CD4-positive, alpha-beta memory T cell (primary cell): ENCODE measurements at places on chromosomes 5 and 9. TPM values are rescaled to one million over a fixed set of nuclear protein-coding genes. Genes with fewer than 3 reads are reported as not detected.

The RIMOC1 gene
- 33.7 TPM for total RNA-seq

- H3K27me3 ChIP-seq = no peaks in the 10 kb centered on the region
- no peaks in the 10 kb centered on the region for H3K36me3 ChIP-seq
- H3K4me3 ChIP-seq = no peak overlapping the region
- H3K27ac ChIP-seq = no peak overlapping the region
- no peak for DNase-seq
- no peaks in the 10 kb centered on the region for H3K4me1 ChIP-seq
These were observed 94.8 kb downstream of the NUDT12 start for GRCh38 chr5:103467831-103468230.

The SYNPO gene
- 0.06 TPM for total RNA-seq

DNA sequence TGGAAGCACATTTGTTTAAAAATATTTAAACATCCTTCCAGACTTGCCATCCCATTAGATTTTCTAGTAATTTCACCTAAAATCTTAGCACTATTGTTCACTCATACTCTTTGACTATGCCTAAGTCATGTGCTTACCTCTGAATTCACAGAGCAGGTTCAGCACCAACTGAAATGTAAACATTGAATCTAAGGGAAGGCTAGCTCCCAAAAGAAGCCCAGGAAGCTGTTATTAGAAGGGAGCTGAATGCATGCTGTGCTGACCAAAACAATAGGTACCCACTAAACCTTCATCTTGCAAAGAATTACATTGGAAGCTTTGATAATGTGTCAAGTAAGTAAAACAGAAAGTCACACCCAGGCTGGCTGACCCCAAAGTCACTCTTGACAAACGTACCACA is 571.3 kb downstream of the GABRG2 start:
- H3K27ac ChIP-seq = no peak overlapping the region
- H3K36me3 ChIP-seq = no peaks in the 10 kb centered on the region
- H3K27me3 ChIP-seq = no peaks in the 10 kb centered on the region
- DNase-seq = no peak
- H3K4me3 ChIP-seq = no peak overlapping the region
- no peaks in the 10 kb centered on the region for H3K4me1 ChIP-seq

The RNF183 gene
- total RNA-seq = not detected

DNA sequence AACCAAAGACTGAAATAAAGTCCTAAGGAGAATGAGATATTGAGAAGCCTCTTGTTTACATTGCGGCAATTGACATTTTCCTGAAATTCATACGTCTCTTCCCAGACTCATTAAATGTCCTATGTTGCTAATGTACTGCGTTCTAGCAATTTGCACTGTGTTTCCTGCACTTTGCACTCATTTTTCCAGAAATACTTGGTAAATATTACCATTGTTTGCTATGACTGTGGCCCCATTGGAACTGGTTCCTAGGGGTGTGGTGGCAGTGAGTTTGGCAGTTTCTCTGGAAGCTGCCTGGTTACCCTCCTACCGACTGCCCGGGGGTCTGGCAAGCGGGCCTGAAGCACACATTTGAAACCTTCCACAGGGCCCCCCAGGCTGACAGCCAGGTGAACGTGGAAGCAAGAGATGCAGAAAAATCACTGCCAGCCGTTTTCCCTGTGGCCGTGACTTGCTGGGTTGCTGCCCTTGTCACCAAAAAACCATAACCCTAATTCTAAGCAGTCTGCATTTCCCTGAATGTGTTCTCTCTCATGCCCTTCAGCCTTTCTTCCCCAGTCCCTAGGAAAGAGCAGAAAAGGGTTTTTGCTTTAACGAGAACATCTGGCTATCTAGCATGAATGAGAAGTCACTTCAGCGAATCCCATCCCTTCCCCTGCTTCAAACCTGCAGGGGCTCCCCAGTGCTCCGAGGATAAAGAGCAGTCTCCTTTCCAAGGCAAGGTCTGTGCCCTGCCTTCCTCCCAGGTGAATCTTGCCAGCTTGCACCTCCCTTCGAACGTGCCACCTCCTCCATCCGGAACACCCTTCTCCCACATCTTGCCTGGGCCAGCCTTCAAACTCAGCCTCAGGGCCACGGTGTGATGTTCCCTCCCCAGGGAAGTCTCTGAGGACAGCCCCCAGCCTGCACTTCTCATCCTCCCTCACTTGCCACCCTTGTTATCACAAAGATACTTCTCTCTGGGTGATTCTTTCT is 84.2 kb downstream of the AK8 start:
- no peak overlapping the region for H3K4me3 ChIP-seq
- H3K36me3 ChIP-seq = no peaks in the 10 kb centered on the region
- no peak overlapping the region for H3K27ac ChIP-seq
- DNase-seq = no peak
- no peaks in the 10 kb centered on the region for H3K4me1 ChIP-seq
- peaks cover 5% of the 10 kb centered on the region for H3K27me3 ChIP-seq

The PRLR gene
- not detected for total RNA-seq

DNA sequence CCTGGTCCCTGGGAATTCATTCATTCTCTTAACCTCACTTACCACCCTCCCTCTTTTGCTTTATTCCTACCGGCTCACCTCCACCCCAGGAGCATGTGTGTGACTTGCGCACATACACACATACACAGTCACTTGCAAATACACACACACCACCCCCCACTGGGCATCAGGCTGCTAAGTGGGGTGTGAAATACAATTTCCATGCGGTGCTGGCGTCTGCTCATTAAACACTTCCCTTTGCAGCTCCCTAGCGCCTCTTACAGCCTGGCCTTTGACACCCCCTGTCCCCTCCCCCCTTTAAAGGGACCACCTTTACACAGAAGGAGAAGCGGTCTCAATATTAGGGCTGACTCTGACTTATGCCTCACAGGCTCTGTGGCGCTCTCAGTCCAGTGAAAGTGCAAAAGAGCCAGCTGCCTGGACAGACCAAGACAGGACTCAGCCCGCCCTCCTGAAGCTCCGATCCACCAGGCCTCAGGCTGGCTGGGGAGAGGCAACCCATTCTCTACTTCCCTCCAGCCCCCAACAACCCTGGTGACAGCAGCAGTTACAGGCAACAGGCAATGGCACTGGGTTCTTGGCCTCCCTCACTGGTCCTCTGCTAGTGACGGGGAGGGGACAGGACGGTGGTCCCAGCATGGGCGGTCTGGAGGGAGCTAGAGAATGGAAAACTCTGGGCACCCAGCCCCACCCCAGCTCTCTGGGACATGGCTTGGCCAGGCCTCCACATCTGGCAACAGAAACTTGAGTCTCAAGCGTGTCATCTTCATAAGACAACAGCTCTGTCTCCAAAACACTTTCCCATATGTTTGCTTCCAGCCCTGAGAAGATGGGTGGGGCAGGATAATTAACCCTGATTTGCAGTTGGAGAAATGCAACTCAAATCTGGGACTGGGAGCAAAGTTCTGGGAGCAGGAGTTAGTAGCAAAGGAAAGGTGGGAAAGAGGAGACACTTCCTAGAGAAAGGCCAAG is 12.0 kb downstream of the ENHO start:
- no peak for DNase-seq
- H3K27ac ChIP-seq = no peak overlapping the region
- no peak overlapping the region for H3K4me3 ChIP-seq
- H3K4me1 ChIP-seq = no peaks in the 10 kb centered on the region
